Stimulated activated CD4-positive, alpha-beta T cell treated with anti-CD3 and anti-CD28 coated beads, Interleukin-2, amount 100 ng/mL, for 24 hours (primary cell): ENCODE measurements at places on chromosomes 6 and 20.

- no peak for DNase-seq
Observed at GRCh38 chr6:131362070-131362469, 211.0 kb upstream of the ARG1 start.

DNA sequence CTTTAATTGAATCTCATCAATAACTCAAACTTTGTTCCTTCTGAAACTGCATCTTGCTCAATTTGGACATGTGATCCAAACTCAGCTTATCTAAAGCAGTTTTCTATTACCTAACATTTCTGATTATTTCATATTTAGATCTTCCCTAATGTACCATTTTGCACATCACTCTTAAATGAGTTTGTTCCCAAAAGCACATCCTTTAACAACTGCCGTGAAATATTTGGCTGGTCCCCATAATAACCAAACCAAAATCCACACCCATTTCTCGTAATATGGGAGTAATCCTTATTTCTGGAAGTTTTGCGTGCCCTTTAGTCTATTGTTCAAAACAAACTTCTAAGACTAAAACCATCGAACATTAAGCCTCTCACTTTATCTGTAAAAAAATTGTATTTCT, 94.9 kb downstream of the TASP1 start:
- no peak for DNase-seq

- DNase-seq, result no peak
Observed at GRCh38 chr6:33985313-33985751, 160.6 kb downstream of the GRM4 start.

DNA sequence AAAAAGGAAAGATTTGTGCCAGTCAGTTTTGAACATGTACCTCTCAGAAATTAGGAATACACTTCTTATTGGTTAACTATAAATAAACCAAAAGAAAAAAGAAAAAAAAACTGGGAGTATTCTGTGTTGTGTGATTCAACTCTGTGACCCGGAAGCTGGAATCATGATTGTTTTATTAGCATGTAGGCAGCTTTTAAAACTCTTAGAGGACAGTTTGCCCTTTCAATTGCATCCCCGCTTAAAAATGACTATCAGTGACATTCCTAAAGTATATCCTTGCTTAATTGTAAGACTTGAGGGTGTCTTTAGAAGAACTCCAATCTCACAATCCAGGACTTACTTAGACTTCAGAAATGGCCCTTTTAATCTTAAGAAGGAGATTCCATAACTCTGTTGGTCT, 29.1 kb upstream of the TENT5A start:
- DNase-seq, result no peak

DNA sequence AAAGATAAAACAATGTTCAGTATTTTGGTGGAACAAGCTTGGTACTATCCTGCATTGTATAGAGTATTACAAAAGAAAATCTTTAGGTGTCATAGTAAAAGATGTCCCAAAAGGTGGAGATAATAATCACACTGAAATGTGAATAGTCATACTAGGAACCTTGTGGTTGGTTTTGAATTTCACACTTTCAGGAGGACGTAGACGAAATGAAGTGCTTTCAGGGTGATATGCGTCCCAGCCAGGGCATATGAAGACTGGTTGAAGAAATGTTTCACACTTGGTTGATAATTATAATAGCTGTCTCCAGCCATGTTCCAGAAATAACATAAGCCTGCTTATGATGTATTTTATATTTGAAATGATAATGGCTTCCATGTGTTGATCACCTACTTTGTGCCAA, 60.4 kb downstream of the SCAND1 start:
- no peak for DNase-seq

DNA sequence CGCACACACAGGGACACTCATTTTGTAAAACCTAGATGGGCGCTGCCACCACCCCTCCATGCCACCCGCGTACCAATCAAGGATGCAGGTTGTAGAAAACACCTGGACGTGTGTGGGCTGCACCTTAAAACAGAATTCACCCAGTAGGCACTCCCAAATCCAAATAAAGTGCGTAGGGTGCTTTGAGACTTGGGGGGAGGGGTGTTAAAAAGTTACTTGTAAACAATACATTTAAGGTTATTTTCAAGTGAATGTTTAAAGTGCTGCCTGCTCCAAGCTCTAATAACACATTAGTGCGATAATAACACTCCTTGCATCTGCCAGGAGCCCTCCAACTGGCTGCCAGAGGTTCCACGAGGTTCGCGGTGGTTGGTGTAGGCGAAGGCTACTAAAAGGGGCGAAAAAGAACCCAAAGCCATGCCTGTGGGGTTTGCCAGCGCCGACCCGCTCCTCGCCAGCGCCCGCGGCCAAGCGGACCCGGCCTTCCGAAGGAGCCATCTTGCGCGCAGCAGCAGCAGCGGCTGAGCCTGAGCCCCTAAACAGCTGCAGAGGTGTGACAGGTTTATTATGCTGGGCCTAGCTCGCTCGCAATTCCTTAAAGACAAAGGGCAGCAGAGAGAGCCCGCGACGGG, 11.5 kb downstream of the FOXC1 start:
- DNase-seq, result no peak

- no peak for DNase-seq
Observed at GRCh38 chr20:25293507-25293906, 45.6 kb downstream of the PYGB start.

- no peak for DNase-seq
Observed at GRCh38 chr6:163782436-163783003, 368.0 kb downstream of the QKI start.

GRCh38 chr20:12610871-12611270, 397.9 kb upstream of the SPTLC3 start:
- no peak for DNase-seq

DNA sequence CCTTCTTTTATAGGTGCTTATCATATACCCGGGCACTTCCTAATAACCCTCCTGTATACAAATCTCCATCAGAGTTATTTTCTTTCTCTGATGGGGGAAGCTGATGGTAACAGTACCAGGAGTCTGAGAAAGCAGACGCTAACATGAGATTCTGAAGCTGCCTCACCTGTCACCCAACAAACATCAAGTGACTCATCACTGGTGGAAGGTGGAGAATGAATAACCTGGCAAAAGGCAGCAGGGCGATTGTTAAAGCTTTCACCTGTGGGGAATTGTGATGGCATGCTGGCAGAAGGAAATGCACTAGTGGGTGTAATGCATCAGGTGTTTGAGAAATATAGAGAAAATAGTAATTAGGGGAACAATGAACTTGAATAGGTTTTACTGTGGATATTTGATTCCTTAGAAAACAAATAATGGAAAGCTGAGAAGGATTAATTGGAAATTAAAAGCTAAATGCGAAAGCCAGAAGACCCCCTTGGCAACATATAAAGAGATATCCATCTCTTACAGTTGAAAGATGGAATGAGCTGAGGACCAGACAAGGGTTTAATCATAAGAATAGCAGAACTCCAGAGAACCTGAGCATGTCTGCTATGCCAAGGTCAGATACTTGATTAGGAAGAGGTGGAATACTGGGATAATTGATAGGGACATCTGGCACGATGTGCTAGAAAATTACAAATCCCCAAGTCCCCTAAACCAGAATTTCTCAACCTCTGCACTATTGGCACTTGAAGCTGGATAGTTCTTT, 517.1 kb downstream of the PKHD1 start:
- no peak for DNase-seq

DNA sequence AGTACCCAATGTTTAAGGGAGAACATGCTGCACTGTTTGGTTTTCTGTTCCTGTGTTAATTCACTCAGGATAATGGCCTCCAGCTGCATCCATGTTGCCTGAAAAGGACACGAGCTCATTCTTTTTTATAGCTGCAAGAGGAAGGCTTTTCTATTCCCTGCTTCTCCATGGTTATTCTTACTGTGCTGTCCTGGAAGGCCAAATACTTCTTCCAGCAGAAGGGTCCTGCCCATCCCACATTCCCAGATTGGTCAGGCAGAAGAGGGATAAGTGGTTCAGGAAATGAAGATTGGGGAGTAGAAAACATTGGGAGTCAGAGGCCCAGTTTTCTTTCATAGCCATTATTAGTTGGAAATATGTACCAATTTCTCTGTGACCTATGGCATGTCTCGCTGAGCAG, 122.4 kb downstream of the TCP11 start:
- DNase-seq, result no peak

- no peak for DNase-seq
Observed at GRCh38 chr6:118101831-118102345, 194.8 kb downstream of the SLC35F1 start.

GRCh38 chr6:35638679-35639078, 50.0 kb downstream of the FKBP5 start:
- DNase-seq, result no peak

DNA sequence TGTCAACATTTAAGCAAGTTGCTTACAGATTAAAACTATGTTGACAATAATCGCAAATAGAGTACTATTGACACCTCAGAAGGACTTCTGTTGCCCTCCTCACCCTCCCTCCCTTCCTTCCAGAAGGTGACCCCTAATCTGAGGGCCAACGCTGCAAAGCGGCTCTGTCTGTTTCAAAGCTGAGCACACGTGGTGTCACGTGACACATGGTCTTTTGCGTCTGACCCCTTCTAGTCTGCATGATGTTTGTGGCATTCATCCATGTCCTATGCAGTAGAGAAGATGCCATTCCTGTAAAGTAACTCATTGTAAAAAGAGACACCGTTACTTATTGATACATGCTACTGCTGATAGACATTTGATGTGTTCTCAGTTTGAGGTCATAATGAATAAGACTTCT, 182.3 kb downstream of the THBS2 start:
- no peak for DNase-seq

- no peak for DNase-seq
Observed at GRCh38 chr6:16595514-16596120, 165.6 kb downstream of the ATXN1 start.

DNA sequence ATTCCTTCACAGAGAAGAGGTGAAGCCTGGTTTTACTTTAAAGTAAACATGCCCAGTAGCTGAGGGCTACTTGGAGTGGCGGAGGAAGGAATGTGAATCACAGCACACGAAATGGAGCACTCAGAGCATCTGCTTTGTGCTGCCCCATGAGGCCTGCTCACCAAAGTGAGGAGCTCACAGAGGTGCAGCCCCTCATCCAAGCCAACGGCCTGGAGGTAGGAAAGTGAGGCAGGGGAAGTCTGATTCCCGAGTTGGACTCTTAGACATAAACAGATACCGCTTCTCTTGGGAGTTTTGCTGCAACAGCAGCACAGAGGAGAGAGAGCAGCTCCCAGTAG, 3.6 kb downstream of the YTHDF1 start:
- no peak for DNase-seq

DNA sequence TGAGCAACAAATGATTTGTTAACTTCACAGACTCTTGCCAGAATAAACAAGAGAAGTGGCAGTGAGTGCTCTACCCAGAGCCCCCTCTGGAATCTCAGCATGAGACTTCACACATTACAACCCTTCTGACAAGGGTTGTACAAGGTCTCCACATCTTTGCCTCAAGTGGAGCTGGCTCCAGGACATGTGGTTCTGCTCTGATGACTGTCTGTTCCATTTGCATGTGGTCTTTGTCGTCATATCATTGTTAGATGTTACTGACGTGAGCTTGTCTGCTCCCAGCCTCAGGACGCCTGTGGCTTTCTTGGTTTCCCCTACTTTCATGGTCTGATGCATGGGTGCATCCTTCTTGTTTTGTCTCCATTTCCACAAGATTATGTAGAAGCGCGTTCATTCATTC, 115.0 kb downstream of the SLC24A3 start:
- no peak for DNase-seq

DNA sequence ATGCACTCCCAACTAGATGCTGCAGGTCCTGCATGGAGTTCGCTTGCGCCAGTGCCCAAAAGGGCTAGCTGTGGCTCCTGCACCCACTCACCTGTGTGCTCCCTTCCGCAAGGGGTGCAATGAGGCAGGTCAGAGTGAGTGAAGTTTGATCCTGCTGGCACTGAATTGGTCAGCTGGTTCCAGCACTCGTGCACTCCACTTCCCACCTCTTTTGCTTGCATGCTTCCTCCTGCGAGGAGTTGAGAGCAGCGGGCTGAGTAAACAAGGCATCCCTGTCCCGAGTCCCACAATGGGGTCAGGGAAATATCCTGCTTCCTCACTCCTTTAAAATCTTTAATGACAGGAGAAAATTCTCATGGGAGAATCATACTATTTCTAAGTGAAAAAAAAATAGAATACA, 86.2 kb downstream of the LCA5 start:
- no peak for DNase-seq
